CD4-positive, alpha-beta T cell treated with Interleukin-6 at 100 ng/mL for 8 hours (primary cell): ENCODE measurements at places on chromosomes 2 and 18.

- no peak for DNase-seq
These were observed 48.8 kb downstream of the HAUS1 start for GRCh38 chr18:46152808-46153617.

DNA sequence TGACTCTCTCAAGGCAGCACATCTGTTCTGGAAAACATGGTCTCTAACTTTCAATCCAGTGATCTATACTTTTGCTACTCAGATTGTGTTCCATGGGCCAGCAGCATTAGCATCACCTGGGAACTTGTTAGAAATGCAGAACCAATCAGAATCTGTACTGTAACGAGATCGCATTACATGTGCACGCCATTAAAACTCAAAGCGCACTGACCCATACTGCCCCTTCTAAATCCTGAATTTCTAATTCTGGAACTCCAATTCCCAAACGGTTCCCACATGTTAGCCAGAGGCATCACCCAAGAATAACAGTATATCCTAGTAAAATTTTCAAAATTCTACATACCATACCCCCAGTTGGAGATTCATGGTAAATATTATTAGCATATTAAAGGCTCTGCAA lies 10.5 kb upstream of the DCTN1 start:
- no peak for DNase-seq

GRCh38 chr2:113672326-113672932 lies 45.4 kb downstream of the RABL2A start:
- no peak for DNase-seq

GRCh38 chr2:45889053-45889452 lies 237.6 kb downstream of the PRKCE start:
- peak; percentile 19 for DNase-seq

- no peak for DNase-seq
These were observed 54.4 kb downstream of the SLC4A3 start for GRCh38 chr2:219681694-219682300.

DNA sequence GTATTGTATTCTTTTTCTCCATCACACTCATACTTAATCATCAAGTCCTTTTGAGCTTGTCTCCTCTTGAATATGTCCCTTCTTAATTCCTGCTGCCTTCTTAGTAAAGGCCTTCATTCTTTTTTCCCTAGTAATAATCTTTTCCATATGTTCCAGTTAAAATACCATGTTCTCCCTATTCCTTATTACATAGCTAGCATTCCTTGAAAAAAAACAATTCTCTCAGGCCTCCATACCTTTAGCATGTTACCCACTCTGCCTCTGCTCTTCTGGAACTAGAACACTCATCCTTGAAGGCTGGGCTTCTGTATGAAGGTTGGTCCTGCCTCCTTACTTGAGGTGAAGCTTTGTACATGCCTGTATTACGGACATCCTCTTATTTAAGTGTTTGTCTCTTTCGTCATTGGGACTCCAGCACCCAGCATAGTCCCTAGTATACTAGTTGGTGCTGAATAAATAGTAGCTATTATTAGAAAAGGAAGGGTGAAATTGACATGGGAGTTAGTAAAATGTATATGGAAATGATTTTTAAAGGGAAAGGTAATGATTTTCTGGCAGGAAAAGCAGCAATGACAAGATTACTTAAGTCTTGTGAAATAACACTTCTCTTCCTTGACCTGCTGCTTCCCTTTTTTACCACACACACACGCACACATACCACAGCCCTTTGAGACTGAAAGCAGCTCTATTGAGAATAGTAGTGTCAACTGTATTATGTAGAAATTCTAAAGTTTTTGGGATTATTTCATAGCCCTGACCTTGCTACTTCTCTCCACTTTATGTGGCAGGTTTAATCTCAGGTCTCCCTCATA lies 45.6 kb downstream of the REL start:
- no peak for DNase-seq

DNA sequence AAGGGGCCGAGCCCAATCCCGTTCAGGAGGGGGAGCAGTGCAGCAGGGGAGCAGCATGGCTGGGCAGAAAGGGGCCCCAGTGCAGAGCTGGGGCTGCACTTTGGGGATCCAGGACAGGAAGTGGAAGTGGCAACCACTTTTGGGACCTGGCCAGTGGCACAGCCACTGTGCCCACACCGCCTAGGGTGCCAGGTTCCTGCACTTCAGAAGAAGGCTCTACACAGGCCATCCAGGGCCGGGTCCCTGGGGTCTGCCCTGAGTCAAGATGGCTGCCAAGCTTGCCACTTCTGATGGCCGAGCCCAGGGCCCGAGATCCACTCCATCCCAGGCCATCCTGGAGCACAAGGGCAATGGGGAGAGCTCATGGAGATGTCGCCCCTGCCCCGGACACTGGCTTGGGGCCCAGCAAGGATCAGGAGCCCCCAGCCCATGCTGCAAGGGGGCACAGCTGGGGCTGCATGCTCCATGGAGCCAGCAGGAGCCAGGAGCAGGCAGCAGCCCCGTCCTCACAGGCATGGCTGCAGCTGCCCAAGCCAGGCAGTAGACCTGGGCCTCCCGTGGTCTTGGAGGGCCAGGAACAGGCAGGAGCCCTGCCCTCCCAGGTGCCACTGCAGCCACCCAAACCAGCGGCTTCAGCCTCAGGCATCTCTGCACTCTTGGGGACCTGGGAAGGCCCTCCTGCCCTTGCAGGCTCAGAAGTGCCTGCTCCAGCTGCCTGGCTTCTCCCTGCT lies 35.0 kb upstream of the ID2 start:
- no peak for DNase-seq

DNA sequence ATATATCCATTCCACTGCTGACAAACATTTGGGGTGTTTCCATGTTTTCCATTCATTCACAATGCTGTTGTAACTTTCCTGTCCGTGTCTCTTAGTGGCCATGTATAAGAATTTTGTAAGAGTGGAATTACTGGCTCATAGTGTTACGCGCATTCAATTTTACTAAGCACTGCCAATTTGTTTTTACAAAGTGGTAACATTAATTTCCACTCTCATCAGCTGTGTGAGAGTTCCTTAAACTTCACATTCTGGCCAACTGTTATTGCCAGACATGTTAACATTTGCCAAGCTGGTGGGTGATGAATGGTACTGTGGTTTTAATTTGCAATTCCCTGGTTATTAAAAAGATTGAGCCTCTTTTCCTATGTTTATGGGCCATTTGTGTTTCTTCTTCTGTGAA lies 134.2 kb downstream of the DTNB start:
- DNase-seq, result no peak

DNA sequence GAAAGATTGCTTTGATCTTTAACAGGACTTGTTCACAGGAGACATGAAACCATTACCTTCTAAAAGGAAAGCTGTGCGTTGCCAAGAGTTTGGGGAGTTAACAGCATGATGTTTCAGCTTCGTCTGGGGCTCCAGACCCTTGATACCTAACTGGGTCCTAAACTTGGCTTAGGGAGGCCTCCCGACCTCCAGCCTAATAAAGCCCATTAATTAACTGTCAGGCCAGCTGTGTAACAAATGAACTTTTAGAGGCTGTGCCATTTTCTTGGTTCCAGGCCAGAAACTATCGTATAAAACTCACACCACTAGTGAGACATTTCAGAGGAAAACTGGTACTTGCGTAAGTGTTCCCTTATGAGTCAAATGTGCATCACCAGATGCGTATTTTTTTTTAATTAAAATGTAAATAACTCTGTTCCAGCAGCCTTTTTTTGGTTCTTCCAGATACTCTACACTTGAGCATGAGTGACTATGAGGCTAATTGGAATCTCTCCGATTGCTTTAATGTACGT lies 236.5 kb downstream of the BCL2 start:
- no peak for DNase-seq

- no peak for DNase-seq
These were observed 498.5 kb upstream of the SETBP1 start for GRCh38 chr18:44181951-44182747.
